Stimulated activated CD8-positive, alpha-beta memory T cell treated with anti-CD3 and anti-CD28 coated beads, Interleukin-4, amount 100 ng/mL, for 48 hours (primary cell): ENCODE measurements at places on chromosomes 6 and 20.

GRCh38 chr20:36407199-36407733, 101.1 kb downstream of the DLGAP4 start:
- no peak for DNase-seq

DNA sequence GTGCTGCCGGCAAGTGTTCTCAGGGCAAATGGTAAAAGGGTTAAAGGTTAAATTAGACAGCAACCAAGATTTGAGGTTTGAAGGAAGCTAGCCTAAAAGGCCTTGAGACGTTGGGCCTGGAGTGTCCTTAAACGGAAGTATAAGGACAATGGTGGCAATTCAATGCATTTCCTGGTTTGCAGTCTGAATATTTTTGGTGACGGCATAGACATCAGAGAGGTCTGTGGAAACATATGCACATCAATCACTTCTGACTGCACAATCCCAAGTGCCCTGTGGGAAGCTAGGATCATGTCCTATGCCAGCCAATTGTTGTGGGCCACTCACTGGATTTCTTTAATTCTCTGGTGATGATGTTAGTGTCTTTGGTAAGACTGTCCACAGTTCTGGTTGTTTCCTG, 25.7 kb upstream of the TUBB2A start:
- no peak for DNase-seq

DNA sequence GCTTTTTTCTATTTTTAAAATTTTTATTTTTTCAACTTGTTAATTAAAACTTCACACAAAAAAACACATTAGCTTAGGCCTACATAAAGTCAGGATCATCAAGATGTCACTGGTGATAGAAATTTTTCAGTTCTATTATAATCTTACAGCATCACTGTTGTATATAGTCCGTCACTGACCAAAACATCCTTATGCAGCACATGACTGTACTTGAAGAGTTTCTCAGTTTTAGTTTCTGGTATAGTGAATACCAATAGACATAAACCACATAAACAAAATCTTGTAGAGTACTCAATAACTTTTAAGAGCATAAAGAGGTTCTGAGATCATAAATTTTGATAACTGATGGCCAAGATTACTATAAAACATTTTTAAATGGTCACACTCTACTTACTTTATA, 71.8 kb downstream of the ASCC3 start:
- DNase-seq = no peak

GRCh38 chr20:11849976-11850670, 67.6 kb upstream of the BTBD3 start:
- DNase-seq = no peak

GRCh38 chr6:140276719-140277118, 902.3 kb upstream of the CITED2 start:
- DNase-seq = no peak

GRCh38 chr6:25504661-25505060, 147.4 kb upstream of the SCGN start:
- no peak for DNase-seq

DNA sequence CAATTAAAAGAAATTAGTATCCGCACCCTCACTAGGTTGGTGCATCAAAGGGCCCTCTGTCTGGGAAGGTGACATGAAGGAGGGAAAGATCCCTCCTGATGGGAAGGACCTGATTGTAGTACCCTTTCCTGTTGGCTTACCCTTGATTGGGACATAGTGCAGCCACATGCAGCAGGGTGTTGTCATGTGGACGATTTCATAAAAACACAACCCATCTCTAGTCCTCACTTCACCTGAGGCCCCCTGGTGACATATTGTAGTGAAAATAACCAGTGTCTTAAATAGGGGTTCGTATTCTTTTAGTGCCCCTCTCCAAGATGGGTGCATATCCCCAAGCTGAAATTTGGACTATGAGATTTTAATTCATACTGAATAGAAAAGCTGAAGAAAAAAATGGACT, 97.3 kb downstream of the SLX4IP start:
- DNase-seq = no peak

GRCh38 chr6:114342086-114342825, 567 bp downstream of the HS3ST5 start:
- no peak for DNase-seq

DNA sequence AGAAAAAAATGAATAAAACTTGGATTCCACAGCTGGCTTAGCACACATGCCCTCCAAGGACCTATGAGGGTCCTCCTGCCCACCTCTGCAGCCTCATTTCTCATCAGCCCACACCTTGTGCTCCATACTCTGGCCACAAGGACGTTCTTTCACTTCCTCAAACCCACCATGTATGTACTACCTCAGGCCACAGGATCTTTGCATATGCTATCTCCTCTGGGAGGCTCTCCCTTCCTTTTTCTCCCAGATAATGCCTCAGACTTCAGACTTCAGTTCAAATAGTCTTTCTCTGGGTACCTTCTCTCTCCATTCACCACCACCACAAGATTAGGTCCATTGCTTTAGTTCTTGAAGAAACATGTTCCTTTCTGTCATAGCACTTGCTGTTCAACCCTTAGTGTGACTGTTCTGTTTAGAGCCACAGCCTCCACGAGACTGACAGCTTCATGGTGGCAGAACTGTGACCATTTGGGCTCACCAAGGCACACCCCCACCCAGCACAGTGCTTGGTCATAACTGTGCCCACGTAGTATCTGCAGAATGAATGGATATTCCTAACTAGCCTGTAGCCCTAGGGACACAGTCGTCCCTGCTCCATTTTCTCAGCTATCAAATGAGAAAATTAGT, 146.7 kb upstream of the LRFN2 start:
- no peak for DNase-seq

DNA sequence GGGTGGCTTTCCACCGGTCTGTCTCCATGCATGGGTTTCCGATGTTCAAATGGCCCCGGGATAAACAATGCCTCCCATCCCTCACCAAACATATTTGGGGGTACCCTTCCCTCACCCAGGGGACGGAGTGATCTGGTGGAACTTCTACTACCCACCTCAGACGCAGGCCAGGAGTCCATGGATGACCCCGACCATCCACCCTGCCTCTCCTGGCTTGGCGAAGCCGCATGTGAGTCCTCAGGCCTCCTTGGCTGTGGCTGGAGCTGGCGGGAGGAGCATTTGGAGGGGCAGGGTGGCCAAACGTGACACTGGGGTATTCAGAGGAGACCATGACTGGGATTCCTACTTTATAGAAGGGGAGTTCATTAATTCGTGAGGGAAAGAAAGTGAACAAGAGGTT, 45.9 kb upstream of the FRMD1 start:
- DNase-seq = no peak

DNA sequence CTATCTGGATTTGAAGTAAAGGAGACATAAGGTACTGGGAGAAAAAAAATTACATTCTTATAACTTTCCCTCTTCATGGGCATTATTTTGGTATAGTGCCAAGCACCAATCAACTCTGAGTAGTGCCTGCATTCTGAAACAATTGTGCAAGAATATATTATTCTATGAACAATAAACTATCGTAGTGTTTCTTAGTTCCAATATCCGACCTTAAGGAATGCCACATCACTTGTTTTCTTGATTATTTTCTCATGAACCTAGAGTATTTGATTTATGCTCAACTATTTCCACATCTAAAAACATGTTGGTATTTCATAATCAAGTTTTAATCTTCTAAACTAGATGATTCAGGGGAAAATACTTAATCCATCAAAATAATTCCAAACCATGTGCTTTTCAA, 294.4 kb upstream of the TBX18 start:
- DNase-seq = no peak

- DNase-seq = no peak
Measured at GRCh38 chr20:32804022-32804715, 15.6 kb upstream of the MAPRE1 start.

GRCh38 chr20:5181492-5181891, 54.7 kb downstream of the CDS2 start:
- DNase-seq = no peak
